Stimulated activated CD8-positive, alpha-beta memory T cell treated with anti-CD3 and anti-CD28 coated beads, Interleukin-4, amount 100 ng/mL, for 1 hour (primary cell): ENCODE measurements at places on chromosomes 1 and 21.

DNA sequence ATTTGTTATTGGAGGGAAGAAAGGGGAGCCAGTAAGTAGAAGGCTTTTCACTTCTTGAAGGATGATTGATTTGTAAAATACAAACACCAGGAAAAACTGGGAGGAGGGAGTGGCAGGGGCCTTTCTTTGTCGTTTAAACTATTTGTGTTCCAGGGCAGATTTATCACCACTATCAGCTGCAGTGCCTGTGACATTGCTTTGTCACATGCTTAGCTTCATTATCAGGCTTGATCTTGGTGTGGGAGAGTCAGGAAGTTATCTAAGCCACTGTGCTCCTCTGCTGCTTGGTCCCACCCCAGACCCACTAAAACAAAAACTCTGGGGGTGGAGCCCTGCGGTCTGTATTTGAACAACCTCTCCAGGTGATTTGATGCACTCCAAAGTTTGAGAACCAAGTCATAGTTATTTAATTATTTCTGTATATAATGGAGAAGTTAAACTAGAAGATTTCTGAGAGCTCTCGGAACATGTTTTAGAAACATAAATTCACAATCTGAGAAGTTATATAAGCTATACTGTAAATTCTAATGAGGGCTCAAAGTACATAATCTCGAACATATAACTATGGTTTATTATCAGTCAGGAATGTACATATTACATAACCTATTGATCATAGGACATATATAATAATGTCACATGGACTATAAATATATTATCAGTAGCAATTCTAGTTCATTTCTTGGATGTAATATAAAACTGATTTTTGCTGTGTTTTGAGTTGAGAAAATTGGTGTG, 87.9 kb downstream of the CDC14A start:
- DNase-seq: peak; percentile 22

GRCh38 chr1:20137055-20137454, 2.1 kb upstream of the PLA2G2F start:
- DNase-seq: no peak

DNA sequence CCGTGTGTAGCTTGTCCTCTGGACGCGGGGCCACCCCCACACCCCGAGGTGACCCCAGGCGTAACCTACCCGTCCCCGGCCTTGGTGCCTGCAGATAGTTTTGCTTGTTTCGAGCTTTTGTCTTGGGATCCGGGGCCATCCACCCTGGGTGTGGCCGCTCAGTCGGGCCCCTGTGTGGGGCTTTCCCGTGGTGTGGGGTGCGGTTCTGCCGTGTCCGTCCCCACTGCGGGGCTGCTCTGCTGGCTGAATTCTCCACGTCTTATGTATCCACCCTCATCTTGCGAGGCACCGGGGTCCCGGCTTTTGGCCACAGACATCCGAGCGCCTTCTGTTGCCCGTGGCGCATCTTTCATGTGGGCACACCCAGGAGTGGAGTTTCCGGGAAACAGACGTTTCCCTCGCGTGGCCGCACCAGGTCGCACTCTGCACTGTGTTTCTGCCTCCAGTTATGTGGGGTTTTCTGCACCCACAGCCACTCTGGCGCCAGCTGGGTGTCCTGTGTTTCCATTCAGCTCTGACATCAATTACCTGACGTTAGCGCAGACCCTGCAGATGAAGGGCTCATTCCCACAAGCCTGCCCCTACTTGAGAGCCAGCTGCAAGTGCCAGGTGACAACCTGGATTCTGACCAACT, 64.9 kb downstream of the PRKCZ start:
- DNase-seq: no peak

- no peak for DNase-seq
Observed at GRCh38 chr1:59638231-59638711, 176.5 kb upstream of the HOOK1 start.

DNA sequence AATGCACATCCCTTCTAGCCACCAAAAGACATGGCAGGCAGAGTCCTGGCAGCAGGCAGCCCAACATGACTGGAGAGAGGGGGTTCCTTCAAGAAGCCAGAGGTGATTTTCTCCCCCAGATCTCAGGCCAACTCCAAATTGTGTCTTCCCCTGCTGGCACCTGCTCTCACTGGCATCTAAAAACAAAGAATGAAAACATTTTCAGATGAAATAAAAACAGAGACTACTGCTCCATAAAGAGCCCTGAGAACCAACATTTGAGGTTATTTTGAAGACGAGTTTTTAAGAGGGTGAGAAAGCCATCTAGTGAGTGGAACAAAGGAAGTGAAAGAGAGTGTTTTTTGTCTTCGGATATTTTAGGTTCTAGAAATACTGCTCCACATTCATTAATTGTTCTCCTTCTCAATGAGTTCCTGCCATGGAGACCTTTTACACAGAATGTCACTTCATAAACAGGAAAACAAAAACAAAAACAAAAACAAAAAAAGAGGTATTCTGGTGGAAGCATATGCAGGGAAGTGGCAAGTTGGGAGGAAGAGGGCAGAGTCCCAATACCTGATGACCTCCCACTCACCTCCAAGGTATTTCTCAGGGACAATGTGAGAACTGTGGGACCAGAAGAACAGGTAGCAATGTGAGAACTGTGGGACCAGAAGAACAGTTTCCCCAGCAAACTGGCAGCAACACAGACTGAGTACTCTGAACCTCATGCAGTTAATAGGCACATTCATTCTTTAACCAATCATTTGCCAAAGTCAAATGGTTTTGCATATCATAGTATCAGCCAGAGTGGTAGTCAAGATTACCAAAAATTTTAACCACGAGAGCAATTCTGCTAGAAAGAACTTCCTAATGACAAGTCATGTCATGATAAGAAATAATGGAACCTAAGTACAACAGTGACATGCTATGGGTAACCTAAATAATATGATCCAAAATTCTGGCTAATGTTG, 50.0 kb downstream of the KIAA0319L start:
- no peak for DNase-seq

DNA sequence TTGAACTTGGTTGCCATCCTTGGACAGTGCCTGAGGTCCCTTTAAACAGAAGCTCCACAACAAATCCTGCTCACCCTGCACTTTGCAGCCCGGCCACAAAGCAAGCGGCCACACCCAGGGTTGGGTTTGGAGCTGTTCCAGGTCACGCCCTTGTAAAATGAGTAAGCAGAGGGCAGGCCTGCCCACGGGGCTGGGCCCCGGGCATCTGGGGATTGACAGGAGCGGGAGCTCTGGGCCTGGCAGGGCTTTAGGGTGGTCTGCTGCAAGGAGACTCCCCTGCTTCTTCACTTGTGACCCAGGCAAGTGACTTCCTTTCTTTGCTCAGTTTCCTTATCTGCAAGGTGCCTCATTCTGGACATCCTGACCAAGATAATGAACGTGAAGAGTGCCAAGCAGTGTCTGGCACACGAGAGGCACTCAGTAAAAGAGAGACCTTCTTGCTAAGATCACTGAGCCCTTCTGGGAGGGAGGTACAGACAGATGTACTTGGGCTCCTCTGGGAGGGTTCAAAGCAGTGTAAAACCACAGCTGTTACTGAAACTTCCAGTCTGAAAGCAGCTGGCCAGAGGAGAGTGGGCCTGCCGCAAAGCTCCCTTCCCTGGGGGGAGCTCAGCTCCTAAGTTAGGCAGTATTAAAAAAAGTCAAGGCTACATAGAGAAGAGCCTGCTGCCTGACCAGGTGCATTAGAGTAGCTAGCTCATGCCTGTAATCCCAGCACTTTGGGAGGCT, 2.6 kb downstream of the E2F2 start:
- DNase-seq: peak; percentile 43

DNA sequence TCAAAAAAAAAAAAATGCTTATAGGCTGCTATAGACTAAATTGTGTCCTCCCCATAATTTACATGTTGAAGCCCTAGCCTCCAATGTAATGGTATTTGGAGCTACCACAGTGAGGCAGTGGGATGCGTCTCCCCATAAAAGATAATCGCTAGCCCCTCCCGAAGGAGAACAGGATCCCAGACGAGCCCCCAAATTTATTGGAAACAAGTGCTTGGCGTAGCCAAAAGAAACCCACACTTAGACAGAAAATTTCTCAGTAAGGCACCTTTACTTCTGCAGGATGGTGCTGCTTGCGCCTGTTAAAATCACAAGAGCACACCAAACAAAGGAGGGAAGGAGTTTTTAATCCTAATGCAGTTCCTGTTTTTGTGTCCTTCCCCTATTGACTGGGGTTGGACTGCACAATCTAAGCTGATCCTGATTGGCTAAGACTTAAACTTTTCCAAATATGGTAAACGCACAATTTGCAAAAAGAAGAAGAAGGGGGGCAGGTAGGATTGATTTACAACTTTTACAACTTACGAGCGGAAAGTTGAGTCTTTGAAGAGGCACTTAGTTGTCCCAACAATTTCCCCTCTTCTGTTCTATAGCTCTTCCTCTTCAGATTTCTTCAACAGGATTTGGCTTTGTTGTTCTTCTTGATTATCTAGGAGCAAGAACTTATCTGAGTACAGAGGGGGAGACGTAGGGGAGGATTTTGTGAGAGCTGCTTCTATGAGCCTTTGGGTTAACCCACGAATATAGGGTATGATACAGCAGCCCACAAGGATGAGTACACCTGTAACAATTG, 3.0 kb upstream of the IPP start:
- DNase-seq: no peak

DNA sequence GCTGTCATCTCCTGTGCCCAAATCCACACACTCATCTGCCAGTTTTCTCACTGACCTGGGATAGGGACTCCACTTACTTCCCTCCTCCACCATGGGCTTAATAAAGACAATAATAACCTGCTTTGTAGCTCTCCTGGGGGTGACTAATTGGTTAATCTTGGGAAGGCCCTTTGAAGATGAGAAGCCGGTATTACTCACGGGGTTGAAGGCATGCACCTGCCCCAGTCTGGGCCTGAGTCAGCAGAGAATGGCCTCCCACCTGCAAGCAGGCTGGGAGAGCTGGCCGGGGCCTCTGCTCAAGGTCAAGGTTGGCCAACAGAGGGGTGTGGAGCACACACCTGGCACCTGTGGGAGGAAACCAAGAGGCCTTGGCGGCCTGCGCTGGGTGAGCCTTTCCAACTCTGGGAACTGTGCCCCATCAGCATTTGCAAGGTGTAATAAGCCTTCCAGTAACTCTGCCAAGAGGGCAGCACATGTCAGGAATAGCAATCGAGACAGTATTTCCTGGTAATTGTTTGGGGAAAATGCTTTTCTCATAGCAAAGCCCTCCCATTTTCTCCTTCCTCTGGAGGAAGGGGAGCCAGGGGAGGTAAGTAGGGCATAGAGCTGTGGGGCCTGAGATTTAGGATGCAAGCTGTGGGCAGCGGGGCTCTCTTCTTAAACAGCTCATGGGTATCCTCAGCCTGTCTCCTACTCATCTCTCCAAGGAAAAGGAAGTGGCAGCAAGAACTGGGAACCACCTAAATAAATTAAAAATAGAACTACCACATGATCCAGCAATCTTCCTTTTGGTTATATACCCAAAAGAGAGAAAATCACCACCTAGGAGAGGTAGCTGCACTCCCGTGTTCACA, 49.0 kb downstream of the TOMM20 start:
- no peak for DNase-seq
